K562 (cell line): ENCODE measurements at places on chromosomes 1 and 21. TPM values are rescaled to one million over a fixed set of nuclear protein-coding genes. Genes with fewer than 3 reads are reported as not detected.

EPRS1 gene
- polyA plus RNA-seq, result 129 and 172 TPM in 2 replicates

TMEM82 gene
- not detected in 2 replicates for polyA plus RNA-seq

CFAP107 gene
- 0.08 and 0.16 TPM in 2 replicates for polyA plus RNA-seq

DNA sequence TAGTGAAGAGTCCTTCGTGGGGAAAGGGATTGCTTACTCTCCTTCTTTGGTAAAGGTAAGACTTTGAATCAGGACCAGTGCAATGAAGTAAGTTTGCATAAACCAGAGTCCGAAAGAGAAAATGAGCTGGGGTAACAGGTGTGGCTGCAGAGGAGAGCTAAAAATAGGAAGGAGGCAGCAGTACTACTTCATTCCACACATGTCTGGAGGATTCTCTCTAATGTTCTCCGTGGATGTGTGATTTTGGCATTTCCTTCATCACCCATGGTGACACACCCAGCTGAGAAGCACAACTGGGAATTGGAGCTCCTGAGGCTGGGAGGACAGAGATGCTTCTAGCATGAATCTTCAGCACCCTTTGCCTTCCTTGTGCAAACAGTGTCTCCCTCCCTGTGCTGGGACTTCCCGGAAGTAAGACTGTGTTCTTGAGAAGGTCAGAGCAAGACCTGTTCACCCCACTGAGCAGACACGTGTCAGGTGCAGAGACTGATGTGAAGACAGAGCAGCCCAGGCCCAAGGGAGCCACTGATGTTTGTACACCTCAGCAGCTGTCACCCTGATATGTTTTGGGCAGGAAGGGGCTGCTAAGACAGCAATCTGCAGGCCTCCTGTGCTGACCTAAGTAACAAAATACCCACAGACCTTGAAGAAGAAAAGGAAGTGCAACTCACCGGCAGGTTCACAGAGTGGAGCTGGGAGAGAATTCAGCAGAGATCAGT, 13.3 kb downstream of the FCRL1 start:
- DNase-seq, result no peak

LIPI gene
- not detected in 2 replicates for polyA plus RNA-seq

DNA sequence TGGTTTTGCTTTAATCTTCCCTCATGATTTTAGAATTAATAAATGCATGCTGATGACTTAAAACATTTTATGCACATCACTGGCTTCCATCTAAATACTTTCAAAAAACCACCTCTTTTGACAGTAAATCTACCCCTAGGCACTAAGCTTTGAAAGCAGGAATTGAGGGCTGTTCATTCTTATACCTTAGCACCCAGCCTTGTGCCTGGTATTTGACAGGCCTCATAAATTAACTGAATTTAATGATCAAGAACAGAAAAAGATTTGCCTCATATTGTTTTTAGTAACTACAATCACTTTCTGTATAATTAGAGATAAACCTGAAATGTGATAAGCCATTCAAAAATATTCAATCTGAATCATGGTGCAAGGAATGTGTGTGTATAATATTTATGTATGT, 108.8 kb downstream of the DPYD start:
- DNase-seq, result no peak

GRCh38 chr1:14975119-14975518, 178.4 kb upstream of the TMEM51 start:
- no peak for DNase-seq

PTAFR gene
- polyA plus RNA-seq, result 0.32 and 0.52 TPM in 2 replicates

FMO1 gene
- not detected in 2 replicates for polyA plus RNA-seq

GRCh38 chr21:15804247-15805005, 74.6 kb downstream of the USP25 start:
- DNase-seq, result no peak

C4BPB gene
- not detected in 2 replicates for polyA plus RNA-seq

- DNase-seq, result no peak
These were observed 183.2 kb upstream of the VAMP3 start for GRCh38 chr1:7587773-7588456.

DNA sequence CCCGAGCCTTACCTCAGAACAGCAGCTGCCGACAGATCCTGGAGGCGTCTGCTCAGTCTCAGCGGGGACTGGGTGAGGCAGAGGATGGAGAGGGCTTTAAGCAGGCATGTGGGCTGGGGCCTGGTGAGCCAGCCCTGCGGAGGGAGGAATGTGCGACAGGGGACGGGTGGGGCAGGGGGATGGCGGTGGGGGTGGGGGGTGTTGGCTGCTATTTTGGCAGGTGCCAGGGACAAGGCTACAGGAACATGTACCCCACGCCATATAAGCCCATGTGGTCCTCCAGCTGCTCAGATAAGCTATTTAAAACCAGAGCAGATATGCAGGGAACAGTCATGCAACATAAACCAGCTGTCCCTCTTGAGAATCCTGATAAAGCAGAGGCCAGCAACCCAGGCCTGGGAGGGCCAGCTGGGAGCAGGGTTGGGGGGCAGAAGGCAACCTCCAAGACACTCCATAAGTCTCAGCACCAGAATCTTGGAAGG, at the start of gene TNNT2:
TNNT2 (minus strand) TSS at position 70 of the 482 bp plus-strand sequence. CDS start 4,426 bp downstream, outside the sequence.
- DNase-seq, result no peak
